Calu3 (cell line): ENCODE measurements at places on chromosomes 4 and X.
A peak's percentile ranks its signal among the peaks of the same experiment; 100 is the strongest.

GRCh38 chr4:40546969-40547788 lies 82.5 kb downstream of the RBM47 start:
- DNase-seq, result no peak

GRCh38 chrX:78283511-78283910 lies 43.9 kb downstream of the CYSLTR1 start:
- no peak for DNase-seq

- DNase-seq, result peak; percentile 13
Observed at GRCh38 chr4:39568805-39569204, 41.6 kb upstream of the UGDH start.

DNA sequence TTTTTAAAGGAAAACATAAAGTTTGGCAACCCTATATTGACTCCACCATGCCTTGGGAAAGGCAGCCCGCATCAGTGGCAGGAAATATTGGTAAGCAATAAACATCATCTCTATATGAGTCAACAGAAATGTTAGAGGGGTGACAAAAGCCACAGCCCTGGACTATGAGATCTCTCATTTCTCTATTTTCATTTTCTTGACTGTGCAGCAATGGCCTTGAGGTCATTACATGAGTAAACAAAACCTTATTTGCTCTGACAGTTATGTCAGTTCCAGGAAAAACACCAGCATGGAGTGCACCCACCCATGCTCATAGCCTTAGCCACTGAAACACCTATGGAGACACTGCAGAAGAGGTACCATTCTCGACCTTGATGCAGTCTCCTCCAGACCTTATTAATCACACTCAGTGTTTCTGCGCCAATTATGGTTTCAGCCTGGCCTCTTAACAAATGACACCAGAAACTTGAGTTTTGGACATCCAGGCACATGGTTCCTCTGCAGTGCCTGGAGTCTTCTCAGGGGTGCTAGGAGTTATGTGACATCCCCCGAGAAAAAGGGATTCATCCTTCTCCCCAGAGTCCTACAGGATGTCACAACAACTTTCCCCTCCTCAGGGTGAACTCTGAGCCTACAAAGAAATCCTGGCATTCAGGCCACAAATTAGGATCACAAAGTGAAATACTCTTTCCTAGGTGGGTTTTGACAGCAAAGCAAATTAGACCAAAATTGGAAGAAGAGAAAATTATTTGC lies 16.0 kb upstream of the HPGD start:
- DNase-seq, result no peak

DNA sequence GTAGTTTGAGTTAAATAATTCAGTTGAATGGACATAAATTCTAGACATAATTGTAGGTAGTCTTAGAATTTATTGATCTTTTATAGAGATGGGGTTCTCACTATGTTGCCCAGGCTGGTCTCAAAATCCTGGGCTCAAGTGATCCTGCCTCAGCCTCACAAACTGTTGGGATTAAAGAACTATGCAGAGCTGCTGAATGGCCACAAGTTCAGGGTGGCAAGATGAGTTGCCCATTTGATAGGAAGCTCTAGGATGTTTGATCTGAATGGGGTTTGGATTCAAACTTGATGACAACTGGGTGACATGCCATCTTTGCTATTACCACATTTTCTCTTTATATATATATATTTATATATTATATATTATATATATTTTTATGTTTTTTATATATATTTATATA lies 3.6 kb downstream of the RPL36A start:
- no peak for DNase-seq

- DNase-seq, result no peak
Observed at GRCh38 chrX:69179380-69179911, 14.2 kb upstream of the PJA1 start.
